ENCODE measurements at places on chromosomes 12 and 14. TPM values are rescaled to one million over a fixed set of nuclear protein-coding genes. Genes with fewer than 3 reads are reported as not detected.

DNA sequence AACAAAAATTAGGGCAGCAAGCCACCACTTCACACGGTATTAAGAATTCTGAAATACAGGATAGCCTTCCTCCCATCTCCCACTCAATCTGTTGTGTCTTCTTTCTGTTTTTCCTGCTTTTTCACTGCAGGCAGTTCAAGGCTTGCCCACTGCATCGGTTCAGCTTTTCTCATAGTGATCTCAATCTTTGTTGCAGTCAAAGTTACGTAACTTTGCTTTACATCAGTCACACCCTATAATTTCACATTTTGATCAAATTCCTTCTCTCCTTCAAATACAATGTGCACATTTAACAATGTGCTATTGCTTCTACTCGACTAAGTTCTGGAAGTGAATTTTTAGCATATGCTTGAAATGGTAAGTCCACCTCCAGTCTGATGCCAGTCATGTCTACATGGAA lies 217.6 kb downstream of the EFCAB11 start:
- no peak for DNase-seq

- DNase-seq = no peak
Measured at GRCh38 chr14:24634158-24634557, at the start of gene GZMB. GZMB (minus strand) TSS chr14:24634190; CDS start chr14:24634160, 30 bp downstream.

GRCh38 chr14:53368711-53369201 lies 215.6 kb upstream of the DDHD1 start:
- DNase-seq = no peak

PRKCH gene
- total RNA-seq = 43.0 TPM

DNA sequence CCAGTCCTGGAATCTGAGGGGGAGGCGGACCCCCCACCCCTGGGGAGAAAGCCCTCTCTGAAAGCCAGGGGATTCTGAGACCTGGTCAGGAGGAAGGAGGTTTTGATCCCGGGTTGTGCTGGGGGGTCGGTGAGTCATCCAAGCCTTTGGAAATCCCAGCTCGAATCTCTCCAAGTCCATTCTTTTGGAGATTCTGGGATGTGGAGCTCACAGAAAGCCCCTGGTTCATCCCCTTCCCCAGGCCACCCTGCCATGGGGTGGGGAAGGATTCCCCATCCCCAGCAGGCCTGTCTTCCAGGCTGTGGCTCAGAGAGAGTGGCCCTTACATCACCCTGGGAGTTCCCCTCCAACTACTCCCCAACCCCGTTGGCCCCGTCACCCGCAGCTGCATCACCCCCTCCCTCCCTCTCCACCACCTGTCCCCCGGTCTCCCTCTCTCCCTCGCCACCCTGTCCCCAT lies 14.3 kb downstream of the EXOC3L4 start:
- no peak for DNase-seq

SERPINA10 gene
- not detected for total RNA-seq

GRCh38 chr12:57215668-57216013 lies 953 bp upstream of the NXPH4 start:
- DNase-seq = no peak

Data from vagina (tissue), 2 donors.